ENCODE measurements at places on chromosomes 7 and 10.

- H3K4me1 ChIP-seq: no peaks in the 10 kb centered on the region
- no peak overlapping the region for H3K4me3 ChIP-seq
- no peak for DNase-seq
- H3K27me3 ChIP-seq: no peaks in the 10 kb centered on the region
- H3K36me3 ChIP-seq: no peaks in the 10 kb centered on the region
Measured at GRCh38 chr10:85137253-85137652, 808.9 kb downstream of the CCSER2 start.

- peaks cover 11% of the 10 kb centered on the region for H3K27me3 ChIP-seq
- no peaks in the 10 kb centered on the region for H3K36me3 ChIP-seq
- H3K4me1 ChIP-seq: no peaks in the 10 kb centered on the region
- no peak for DNase-seq
- H3K4me3 ChIP-seq: no peak overlapping the region
Measured at GRCh38 chr10:117471344-117471874, 71.1 kb upstream of the EMX2 start.

GRCh38 chr7:83271212-83272099 lies 108.8 kb upstream of the PCLO start:
- H3K36me3 ChIP-seq: no peaks in the 10 kb centered on the region
- no peaks in the 10 kb centered on the region for H3K27me3 ChIP-seq
- H3K27ac ChIP-seq: no peak overlapping the region
- no peaks in the 10 kb centered on the region for H3K4me1 ChIP-seq
- DNase-seq: no peak

DNA sequence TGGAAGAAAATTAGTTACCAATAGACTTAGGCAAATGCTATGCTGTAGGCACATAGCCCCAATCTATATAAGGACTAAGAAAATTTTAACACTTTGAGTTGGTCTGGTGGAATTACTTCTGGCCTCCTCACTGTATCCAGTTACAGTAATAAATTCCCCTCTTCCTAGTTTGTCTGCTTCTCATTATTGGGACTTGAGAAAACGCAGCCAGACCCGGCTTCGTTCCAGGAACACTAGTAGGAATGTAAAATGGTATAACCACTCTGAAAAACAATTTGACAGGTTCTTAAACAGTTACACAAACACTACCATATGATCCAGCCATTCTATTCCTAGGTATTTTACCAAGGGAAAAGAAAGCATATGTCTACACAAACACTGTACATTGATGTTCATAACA lies 150.2 kb downstream of the VPS50 start:
- H3K4me1 ChIP-seq: no peaks in the 10 kb centered on the region
- no peak for DNase-seq
- no peak overlapping the region for H3K27ac ChIP-seq
- H3K4me3 ChIP-seq: no peak overlapping the region

DNA sequence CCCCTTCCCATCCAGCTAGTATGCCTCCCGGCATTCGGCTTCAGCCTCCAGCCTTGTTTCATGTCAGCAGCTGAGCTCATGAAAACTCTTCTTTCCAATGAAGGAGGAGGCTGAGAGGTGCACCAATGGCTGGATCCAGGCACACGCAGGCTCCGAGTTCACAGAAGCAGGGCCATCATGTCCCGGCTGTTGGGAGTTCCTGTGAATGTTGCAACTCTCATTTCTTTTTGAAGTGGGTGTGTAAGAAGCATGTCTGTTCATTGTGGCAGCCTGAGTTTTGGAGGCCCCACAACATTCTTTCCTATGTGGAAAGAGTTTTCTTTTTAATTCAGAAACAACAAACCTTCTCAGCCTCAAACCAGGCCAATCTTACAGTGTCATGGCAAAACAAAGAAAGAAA lies 89.7 kb downstream of the PTPRE start:
- no peaks in the 10 kb centered on the region for H3K36me3 ChIP-seq
- no peak for DNase-seq
- peaks cover 41% of the 10 kb centered on the region for H3K27me3 ChIP-seq
- H3K4me1 ChIP-seq: peaks cover 4% of the 10 kb centered on the region

- no peak overlapping the region for H3K27ac ChIP-seq
- H3K36me3 ChIP-seq: no peaks in the 10 kb centered on the region
- H3K4me1 ChIP-seq: no peaks in the 10 kb centered on the region
- H3K4me3 ChIP-seq: no peak overlapping the region
- no peaks in the 10 kb centered on the region for H3K27me3 ChIP-seq
Measured at GRCh38 chr10:121880895-121881294, 46.9 kb downstream of the ATE1 start.
